CD4-positive, alpha-beta T cell treated with Interleukin-15 for 4 hours (primary cell): ENCODE measurements at places on chromosomes 4 and X.

DNA sequence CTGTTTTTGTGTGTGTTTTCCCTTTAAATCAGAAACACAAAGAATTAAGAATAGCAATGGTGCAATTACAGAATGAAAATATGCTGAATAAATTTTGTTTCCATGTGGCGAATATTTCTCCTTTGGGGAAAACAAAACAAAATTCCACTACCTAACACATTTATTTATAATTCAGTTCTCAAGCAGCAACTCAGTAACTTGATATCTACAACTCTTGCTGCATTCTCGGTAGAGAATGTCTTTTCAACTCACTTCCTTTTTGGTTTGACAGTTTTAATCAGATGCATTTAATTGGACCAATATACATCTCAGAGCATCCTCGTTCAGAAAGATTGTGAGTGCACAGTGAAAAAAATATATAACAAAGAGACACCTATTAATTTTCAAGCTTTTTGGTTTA, 30.8 kb downstream of the ZNF827 start:
- DNase-seq, result no peak

- no peak for DNase-seq
Measured at GRCh38 chr4:14562901-14563300, 439.4 kb upstream of the CPEB2 start.

DNA sequence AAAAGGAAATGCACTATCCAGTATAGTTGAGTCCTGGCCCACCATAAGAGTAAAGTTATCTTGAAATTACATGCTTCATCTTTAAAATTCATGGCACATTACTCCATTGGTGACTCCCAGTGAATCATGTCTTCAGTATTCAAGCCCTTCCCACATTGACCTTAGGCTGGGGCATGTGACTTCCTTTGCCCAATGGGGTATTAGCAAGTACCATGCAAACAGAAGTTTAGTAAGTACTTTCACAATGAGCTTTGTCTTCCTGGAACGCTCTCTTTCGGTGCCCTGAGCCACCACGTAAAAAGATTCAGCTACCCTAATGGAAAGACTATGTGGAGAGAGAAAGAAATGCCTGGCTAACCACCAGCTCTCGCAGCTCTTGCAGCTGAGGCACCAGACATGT, 235.4 kb downstream of the HNRNPD start:
- no peak for DNase-seq

- DNase-seq, result no peak
Measured at GRCh38 chr4:39763714-39764572, 66.0 kb downstream of the UBE2K start.

GRCh38 chrX:120625371-120625770, 4.5 kb downstream of the C1GALT1C1 start:
- DNase-seq, result no peak

DNA sequence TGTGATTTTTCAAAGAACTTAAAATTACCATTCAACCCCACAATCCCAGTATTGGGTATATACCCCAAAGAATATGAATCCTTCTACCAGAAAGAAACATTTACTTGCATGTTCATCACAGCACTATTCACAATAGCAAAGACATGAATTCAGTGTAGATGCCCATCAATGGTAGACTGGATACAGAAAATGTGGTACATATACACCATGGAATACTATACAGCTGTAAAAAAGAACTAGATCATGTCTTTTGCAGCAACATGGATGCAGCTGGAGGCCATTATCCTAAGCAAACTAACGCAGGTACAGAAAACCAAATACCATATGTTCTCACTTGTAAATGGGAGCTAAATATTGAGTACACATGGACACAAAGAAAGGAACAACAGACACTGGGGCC, 34.1 kb upstream of the TMPRSS11F start:
- no peak for DNase-seq
